ENCODE measurements at places on chromosomes 6 and 20.
A peak's percentile ranks its signal among the peaks of the same experiment; 100 is the strongest.

GRCh38 chr6:108116546-108117426 lies 42.2 kb upstream of the OSTM1 start:
- DNase-seq = no peak

- no peak for DNase-seq
Measured at GRCh38 chr20:47622118-47622665, 120.5 kb downstream of the NCOA3 start.

DNA sequence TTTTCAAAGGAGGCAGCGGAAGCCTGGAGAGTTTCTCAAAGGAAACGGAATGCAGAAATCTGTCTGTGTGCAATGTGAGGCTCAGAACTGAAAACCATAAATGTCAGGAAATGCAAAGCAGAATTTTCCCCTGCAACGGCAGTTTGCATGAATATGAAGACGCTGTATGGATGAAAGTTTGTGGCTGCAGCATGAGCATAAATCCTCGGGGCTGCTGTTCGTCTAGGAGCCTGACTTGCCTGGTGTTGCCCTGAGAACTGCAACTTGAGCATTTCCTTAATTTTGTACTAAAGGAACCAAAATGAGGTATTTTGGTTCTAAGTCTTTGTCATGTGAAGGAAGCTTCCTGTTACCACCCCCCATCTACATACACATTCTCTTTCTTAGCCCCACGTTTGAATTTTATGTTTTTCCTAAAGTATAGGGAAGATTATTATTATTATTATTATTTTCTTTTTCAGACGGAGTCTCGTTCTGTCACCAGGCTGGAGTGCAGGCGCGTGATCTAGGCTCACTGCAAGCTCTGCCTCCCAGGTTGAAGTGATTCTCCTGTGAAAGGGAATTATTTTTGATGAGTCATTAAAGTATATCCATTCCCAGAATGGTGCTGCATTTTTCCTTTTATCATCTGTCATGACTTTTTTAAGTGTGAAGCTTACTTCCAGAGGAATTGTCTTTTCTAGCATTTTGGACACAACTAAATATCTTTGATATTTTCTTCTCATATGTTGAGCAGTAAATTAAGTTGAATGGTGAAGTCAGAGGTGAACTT lies 33.1 kb downstream of the MTHFD1L start:
- no peak for DNase-seq

DNA sequence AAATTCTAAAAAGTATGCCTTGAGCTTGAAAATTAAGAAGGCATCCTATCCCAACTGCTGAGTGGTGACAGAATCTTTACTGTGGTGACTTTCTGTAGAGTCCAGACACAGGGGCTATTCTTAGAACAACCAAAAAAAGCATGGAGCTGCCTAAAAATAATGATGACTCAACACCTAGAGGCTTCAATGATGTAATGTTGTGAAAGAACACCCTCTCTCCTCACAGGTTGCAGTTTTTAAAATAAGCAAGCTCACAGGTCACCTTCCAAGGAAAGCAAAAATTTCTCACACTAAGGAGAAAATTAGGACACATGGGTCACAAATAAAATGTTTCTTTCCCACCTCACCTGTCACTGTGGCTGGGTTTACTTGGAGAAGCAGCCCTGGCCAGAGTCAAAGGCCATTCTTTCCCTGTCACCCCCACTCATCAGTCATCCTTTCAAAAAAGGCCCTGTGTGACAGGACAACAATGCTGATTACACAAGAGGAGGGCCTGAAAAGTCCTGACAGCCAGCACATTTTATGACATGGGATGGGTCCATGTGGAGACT lies 53.5 kb downstream of the RCAN2 start:
- no peak for DNase-seq

DNA sequence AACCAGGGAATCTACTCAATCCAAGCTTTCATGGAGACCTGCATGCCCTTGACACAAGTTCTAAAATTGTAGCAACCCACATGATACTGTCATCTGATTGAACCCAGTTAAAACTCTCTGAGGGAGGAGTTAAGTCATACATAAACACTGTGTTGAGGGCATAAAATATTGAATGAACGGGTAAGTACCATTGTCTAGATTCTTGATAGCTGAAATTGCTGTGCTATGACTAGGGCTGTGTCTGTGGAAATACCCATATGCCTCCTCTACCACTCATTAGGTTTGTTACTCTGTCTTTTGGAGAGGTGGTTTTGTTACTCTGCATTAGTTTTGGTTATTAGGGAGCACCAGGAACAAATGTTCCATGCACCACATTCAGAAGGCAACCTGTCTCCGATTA lies 7.6 kb downstream of the ENPP4 start:
- DNase-seq = no peak

- no peak for DNase-seq
Measured at GRCh38 chr20:31857861-31858759, 12.2 kb downstream of the DUSP15 start.

DNA sequence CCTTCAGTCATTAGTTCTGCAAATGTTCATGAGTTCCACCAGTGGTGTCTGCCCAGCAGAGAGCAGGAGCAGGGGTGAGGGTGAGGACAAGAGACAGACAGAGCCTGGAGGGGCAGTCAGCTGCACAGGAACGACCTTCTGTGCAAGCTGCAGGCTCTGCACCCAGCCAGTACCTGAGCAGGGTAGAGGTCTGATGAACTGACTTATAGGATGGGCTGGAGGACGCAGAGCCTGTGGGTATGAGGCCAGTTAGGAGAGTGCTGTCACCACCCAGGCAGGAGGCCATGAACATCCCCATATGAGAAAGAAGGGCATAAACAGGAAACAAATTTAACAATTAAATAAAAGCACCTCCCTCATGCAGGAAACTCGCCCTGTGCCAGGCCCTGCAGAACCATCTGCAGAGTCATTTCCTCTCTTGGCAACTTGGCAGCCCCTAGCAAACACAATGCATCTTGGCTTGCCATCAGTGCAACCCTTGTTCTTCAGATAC lies 17.9 kb downstream of the C6orf15 start:
- no peak for DNase-seq

- no peak for DNase-seq
Measured at GRCh38 chr6:123953920-123954319, 150.3 kb downstream of the NKAIN2 start.

DNA sequence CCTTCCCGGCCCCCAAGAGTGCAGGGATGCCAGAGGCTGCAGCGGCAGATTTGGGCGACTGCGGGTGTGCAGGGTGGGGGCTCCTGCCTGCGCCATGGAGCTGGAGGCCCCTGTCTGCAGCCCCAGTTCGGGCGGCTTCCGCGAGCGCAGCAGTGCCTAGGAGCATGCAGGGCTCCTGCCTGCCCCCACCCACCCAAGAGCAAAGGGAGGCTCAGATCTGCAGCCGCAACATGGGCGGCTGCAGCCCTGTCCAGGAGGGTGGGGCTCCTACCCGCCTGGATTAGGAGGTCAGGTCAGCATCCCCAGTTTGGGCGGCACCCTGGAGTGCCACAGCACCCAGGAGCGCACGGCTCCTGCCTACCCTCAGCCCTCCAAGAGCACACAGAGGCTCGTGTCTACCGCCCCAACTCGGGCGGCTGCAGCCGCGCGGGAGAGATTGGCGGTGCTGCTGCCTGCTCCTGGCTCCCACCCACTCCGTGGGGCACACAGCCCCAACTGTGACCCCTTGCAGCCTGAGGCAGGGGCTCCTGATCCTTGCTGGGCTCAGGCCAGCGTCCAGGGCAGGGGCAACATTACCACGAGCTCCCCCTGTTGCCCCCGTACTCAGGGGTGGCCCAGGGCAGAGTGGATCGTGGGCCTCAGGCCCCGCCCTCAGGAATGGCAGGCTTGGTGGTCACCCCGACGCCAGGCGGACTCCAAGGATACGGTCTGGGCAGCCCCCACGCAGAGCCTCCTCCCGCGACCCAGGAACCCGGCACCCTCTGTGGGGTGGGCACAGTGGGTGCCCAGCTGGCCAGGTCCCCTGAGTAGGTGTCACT lies 55.5 kb upstream of the UNC93A start:
- DNase-seq = no peak

GRCh38 chr6:156809446-156810178 lies 32.4 kb downstream of the ARID1B start:
- no peak for DNase-seq

DNA sequence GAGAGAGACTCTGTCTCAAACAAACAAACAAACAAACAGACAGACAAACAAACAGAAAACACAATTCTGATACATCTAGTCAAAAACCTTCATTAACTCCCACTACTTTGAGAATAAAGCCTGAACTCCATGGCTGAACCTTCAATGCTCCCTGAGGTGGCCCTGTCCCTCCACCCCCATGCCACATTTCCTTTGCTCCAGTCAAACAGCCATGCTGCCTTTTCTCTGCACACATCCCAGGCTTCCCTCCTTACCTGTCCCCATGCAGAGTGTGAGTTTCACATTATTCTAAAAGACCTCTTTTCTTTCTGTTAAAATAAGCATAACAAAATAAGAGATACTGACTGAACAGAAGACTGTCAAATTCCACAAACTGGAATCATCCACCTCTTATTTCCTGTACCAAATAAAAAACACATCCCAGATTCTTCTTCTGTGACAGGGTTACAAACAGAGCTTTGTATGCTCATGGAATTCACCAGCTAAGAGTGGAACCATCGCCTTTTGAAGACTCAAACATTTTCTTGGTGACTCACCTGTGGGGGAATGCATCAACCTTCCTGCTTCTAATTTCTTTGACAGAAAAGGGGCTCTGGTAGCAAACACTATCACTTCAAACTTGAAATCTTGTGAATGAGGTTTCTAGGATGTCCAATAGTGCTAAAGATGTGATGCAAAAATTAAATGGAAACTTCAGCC lies 71.0 kb upstream of the SLC22A16 start:
- no peak for DNase-seq

GRCh38 chr6:13336553-13336952 lies 8.2 kb upstream of the TBC1D7 start:
- DNase-seq = peak; percentile 31
